ENCODE measurements at places on chromosomes 5 and 9.

DNA sequence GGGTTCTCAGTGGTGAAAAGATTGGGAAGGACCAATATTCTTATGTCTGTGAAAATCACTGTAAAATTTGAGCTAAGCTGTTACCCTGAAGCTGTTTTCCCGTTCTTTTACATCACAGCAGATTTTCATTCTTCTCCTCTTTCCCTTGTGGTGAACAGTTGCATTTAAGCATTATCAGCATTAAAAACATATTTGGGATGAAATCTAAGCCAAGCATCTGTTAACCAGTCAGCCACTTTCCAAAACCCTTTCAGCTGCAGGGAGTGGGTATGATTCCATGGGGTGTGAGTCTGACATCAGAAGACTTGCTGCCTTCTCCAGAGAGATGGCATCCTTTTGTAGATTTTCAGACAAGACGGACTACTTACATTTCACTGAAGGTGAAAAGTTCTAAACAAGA is 97.2 kb downstream of the TRIO start:
- DNase-seq: no peak

DNA sequence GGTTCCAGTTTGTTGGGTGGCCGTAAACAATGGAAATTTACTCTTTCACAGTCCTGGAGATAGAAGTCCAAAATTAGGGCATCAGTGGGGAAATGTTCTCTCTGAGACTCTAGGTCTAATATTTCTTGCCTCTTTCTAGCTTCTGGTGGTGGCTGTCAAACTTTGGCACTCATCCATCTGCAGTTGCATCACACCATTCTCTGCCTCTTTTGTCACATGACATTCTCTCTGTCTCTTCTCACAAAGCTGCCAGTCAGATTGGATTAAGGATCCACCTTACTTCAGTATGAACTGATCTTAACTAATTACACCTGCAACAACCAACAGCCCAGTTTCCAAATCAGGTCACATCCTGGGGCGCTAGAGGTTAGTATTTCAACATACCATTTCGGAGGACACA is 222.9 kb upstream of the FTMT start:
- DNase-seq: no peak

GRCh38 chr5:161925960-161926359 is 78.0 kb downstream of the GABRA1 start:
- DNase-seq: no peak

DNA sequence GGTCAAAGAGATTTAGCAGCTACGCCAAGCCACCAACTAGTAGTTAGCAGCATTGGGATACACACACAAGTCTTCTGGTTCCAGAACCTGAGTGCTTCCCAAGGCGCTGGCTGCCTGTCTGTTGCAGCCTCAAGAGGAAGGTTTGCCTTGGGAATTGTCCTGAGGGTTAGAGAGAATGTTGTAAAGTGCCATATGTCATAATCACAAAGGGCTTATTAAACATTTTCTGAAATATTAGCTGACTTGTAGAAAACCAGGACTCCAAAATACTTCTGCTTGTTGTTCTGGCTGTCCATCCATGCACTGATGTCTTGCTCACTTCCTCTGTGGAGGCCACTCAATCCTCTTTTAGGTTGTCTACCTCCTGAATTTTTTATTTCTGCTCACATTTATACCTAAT is 46.3 kb downstream of the SLC36A1 start:
- no peak for DNase-seq

GRCh38 chr9:94866770-94867169 is 140.3 kb downstream of the AOPEP start:
- DNase-seq: no peak

DNA sequence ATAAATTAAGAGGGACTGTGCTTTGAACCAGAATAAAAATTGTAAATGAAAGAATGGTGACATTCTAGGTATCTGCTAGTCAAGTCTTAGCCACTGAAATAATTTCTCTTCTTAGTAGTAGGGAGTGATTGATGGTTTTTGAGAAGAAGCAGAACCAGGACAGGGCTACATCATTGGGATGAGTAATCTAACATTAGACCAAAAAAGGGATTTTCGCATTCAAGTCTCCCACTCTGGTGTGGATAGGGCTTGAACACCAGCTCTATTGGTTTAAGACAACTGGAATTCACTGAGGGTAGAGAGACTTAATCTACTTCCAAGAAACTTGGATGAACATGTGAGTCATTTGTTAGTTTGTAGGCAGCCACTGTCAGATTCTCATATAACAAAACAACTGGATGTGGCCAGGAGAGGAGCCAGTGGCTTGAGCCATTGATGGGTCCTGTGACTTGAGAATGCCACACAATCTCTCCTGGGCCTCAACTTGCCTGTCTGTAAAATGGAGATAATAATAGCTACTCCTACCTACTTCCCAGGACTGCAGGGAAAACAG is 16.6 kb downstream of the FAT2 start:
- DNase-seq: no peak

DNA sequence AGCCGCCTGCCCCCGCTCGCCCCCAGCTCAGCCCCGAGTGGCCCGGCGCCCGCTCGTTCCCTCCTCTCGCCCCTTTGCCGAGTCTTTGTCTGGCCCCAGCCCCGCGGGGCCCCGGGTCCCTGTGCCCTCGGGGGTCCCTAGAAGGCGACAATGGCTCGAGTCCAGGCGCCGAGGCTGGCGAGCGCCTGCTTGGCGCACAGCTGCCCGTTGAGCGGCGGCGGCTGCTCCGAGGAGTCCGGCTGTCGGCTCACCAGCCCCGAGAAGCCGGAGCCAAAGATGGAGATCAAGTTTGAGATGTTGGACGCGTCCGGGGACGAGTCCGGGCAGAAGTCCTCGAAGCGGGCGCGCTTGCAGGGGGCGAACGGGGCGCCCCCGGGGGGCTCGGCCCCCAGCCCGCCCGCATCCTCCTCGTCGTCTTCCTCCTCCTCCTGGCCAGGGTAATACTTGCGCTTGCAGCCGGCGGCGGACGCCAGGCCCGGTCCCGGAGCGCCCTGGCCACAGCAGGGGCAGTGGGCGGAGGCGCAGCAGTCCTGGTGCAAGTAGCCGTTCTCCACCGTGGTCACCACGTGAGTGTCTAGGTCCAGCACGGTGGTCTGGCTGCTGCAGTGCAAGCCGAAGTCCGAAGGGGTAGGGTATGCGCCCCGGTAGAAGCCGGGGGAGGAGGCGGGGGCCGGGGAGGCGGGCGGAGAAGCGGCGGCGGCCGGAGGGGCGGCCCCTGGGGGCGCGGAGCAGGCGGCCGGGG is 1.2 kb downstream of the IER5L start:
- DNase-seq: no peak

DNA sequence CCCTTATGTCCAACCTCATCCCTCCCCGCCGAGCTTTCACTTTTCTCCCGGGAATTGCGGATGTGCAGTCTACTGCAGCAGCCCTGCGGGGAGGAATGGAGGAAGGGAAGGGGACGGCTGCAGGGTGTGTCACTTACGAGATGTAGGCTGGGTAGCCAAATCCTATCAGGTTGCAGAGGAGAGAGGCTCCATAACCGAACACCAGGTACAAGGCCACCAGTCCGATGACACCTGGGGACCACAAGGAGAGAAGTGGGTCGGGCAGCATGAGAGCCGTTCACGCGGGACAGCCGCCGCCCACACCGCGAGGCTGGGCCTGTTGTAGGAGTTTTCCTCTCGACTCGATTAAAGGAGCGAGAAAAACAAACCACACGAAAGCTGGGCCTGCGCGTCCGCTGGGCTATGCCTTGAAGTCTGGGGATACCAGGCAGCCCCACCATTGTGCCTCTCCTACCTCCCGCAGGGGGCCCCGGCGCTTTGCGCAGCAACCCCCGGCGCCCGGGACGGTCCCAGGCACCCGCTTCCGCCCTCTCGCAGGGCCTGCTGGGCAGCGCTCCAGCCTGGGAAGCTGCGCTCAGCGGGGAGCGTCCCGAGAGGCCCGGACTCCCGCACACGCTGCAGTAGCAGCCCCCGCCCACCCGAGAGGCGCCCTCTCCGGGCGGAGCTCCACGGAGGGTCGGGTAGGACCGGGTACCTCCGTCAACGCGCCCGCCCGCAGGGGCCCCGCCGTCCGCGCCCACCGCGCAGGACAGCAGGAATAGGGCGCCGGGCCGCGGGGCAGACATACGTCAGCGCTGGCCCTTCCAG is 798 bp downstream of the REEP5 start:
- DNase-seq: no peak

GRCh38 chr9:107569174-107569573 is 79.6 kb upstream of the KLF4 start:
- DNase-seq: no peak

- peak; percentile 46 for DNase-seq
These were observed 298.4 kb downstream of the KCTD16 start for GRCh38 chr5:144469106-144469505.

GRCh38 chr5:92560698-92561401 is 1020.2 kb downstream of the NR2F1-AS1 start:
- DNase-seq: peak; percentile 43

DNA sequence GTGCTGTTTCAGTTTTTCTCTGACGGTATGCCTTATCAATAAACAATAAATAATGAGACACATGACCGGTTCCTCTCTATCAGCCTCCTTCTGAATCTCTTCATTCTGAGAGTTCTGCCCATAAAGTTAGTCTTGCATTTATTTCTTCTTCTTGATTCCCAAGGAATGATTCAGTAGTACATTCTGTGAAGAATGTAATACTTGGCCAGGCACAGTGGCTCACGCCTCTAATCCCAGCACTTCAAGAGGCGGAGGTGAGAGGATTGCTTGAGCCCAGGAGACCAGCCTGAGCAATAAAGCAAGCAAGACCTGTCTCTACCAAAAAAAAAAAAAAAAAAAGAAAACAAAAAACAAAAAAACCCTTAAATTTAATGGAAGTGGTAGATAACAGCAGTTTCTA is 53.9 kb downstream of the PAM start:
- DNase-seq: peak; percentile 43

- DNase-seq: no peak
These were observed 478.3 kb upstream of the ADAMTS16 start for GRCh38 chr5:4661836-4662235.

- DNase-seq: no peak
These were observed 7.3 kb downstream of the NRARP start for GRCh38 chr9:137294681-137295237.

DNA sequence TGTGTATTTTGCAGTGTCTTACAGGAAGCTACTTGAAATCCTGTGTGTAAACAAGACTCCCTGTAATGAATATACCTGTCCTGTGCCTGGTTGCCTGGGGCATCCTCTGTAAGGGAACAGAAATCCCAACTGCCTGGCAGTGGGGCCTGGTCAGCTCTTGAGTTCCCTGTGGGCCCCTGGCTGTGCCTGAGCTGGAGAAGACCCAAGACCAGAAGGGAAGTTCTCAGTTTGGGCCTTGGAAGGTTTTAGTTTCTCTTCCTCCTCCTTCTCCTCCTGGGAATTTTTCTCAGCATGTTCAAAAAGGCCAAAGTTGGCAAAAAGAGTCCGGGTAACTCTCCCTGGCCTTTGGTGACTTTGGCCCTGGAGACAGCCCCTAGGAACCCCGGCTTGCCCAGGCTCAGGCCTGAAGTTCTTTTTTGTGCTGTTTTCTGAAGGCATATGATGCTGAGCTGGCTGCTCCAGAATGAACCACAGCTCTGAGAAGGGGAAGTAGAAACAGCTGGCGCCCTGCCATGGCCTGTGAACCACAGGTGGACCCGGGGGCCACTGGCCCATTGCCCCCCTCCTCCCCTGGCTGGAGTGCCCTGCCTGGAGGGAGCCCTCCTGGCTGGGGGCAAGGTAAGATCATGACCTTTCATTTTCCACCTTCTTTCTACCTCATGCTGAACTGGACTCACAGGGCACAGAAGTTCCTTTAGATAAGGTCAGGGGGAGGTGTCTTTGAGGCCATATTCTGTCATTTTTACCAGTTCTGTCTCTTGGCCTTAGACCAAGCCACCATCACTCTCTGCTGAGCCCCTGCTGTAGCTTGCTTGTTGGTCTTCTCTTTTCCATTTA is 5.8 kb downstream of the TMEM268 start:
- DNase-seq: no peak

- DNase-seq: peak; percentile 83
These were observed 105.2 kb downstream of the WNK2 start for GRCh38 chr9:93288891-93289883.

- no peak for DNase-seq
These were observed 472.0 kb upstream of the WWC1 start for GRCh38 chr5:167819406-167819805.

DNA sequence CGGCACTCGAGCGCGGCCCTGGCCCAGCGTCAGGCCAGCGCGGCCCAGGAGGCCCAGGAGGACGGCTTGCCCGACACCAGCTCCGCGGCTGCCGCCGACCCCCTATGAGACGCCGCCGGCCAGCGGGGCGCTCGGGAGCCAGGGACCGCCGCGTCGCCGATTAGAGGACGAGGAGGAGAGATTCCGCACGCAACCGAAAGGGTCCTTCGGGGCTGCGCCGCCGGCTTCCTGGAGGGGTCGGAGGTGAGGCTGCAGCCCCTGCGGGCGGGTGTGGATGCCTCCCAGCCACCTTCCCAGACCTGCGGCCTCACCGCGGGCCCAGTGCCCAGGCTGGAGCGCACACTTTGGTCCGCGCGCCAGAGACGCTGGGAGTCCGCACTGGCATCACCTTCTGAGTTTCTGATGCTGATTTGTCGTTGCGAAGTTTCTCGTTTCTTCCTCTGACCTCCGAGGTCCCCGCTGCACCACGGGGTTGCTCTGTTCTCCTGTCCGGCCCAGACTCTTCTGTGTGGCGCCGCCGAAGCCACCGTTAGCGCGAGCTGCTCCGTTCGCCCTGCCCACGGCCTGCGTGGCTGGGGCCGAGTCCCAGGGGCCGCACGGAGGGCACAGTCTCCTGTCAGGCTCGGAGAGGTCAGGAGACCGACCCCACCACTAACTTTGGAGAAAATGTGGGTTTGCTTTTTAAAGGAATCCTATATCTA is 42.6 kb upstream of the CACNA1B start:
- no peak for DNase-seq

GRCh38 chr5:92309336-92309991 is 926.3 kb upstream of the ARRDC3 start:
- no peak for DNase-seq

- no peak for DNase-seq
These were observed 84.7 kb downstream of the CMYA5 start for GRCh38 chr5:79774171-79774854.

DNA sequence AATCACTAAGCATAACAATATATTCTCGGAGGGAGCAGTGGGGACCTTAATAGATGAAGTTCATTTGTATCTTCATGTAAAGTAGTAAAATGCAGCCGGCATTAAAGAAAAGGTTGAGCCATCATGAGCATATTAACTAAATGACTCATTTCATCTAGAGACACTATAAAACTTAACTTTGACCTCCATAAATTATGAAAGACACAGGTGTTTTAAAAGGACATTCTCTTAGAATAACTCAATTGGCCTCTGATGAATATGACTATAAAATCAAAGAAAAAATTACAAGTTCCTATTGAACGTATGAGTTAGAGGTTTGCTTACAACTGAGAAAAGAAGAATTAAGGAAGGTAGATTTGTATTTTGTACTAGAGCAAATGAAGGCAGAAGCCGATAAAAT is 220.3 kb downstream of the SEMA5A start:
- DNase-seq: no peak

DNA sequence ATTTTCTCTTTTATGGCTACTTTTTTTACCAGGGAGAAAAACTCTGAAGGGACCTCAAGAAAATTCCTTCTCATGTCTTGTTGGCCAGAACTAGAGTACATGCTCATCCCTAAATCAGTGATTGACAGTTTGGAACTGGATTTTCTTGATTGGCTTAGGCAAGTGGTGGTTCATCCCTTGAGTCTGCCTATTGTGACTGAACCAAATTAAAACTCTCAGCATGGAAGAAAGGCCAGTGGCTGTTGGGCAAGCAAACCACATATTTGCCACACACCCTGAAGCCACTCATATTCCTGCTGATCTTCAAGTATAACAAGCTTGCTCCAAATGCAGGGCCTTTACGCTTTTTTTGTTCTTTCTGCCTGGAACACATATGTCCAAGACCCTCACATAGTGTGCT is 7.2 kb upstream of the HOMER1 start:
- DNase-seq: no peak
